ENCODE measurements at places on chromosomes 4 and X.

DNA sequence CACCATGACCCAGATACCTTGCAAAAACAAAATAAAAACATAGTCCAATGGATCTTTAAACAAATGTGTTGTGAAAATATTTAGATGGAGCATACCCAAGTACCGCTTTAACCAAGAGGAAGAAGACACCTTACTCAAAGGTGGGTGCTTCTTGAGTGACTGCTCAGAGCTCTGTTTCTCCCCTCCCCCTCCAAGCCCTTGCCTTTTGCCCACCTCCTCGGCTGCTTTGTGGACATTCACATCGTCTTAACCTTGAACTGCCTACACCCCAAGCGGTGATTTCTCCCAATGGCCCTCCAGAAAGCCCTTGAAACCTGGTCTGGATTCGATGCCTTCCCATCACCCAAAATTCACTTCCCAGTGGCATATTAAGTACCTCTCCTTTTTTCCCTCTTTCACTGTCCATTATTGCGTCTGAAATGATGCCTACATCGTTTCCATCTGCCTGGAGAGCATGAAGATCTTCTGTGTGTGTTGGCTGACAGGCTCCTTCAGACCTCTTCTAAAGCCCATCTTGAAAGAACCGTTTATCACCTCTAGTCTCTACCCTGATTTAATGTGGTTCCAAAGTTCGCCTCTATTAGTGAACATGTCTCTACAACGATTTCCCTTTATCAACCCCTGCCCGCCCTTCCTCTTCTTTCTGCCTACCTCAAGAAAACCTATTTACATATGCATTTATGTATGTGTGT, 968 bp downstream of the GPRIN3 start:
- DNase-seq: no peak

- DNase-seq: no peak
These were observed 28.7 kb downstream of the RHOH start for GRCh38 chr4:40225497-40225896.

DNA sequence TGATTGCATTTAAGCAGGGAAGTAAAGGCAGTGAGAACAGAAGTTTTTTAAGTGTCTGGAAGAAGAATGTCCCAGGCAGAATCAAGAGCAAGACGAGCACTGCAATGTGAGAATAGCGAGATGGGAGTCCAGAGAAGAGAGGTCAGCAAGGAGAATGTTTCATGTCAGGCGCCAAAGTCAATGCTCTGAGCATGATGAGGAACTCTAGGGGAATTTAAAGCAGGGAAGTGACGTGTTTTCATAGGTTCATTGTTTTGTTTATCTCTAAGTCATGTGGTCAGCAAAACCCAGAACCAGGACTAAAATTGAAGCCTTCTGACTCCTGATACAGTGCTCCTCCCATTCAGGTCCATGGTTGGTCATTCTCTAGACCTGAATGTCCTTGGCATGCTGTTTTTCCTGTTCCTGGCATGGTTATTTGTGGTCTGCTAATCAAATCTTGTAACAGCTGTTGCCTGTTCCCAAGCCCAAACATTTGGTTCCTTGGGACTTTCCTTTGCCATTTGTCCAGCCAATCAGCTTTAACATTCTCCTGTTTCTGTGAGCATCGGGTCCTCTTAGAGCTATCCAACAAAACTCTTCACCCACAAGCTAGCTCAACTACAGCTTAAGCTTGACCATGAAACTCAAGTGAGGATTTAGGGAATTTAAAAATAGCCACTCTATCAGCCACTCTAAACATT, 37.7 kb downstream of the PTCHD1 start:
- no peak for DNase-seq

GRCh38 chr4:87916626-87917025, 58.9 kb upstream of the SPP1 start:
- no peak for DNase-seq

GRCh38 chrX:71225676-71226075, 2.7 kb downstream of the GJB1 start:
- DNase-seq: no peak
